ENCODE measurements at places on chromosomes 5 and 9. TPM values are rescaled to one million over a fixed set of nuclear protein-coding genes. Genes with fewer than 3 reads are reported as not detected.
A peak's percentile ranks its signal among the peaks of the same experiment; 100 is the strongest.

DNA sequence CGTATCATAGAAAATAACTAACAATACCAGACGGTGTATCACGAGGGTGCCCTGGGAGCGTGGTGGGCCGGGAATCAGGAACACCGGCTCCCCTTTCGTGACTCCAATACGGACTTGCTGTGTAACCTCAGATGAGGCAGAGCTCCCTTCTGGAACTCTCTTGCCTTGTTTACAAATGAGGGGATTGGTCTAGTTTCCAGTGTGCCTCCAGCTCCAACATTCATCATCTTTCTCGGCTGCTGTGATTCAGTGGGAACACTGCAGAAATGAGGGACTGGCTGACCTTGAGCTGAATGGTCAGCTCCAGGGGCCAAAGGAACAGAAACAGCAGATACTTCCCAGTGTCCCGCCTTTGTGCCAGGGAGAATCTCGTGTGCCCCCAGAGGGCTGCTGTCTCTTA lies 22.6 kb upstream of the TGFBI start:
- no peak for DNase-seq

- peak; percentile 17 for DNase-seq
Observed at GRCh38 chr9:131405428-131405827, 11.5 kb downstream of the PRRC2B start.

FUT7 gene
- not detected for total RNA-seq

- no peak for DNase-seq
Observed at GRCh38 chr9:133553973-133554713, 19.6 kb downstream of the ADAMTSL2 start.

- no peak for DNase-seq
Observed at GRCh38 chr5:66864240-66864884, 268.2 kb downstream of the MAST4 start.

DNA sequence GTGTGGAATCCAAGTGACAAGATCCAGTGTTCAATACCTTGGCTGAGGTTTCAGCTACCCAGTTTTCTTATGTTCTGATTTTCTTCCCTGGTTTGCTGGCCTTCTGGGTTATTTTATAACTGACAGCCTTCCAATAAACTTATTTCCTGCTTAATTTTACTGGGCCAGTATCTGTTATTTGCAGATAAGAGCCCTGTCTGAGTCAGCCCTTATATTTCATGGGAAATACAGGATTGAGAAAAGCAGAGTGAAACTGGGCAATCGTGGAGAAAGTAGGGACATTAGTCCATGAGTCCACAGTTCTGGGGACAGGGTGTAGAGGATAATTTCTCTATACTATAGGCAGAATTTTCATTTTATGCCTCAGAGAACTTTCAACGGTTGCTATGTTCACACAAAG lies 32.3 kb downstream of the TMEM167A start:
- DNase-seq: no peak

DNA sequence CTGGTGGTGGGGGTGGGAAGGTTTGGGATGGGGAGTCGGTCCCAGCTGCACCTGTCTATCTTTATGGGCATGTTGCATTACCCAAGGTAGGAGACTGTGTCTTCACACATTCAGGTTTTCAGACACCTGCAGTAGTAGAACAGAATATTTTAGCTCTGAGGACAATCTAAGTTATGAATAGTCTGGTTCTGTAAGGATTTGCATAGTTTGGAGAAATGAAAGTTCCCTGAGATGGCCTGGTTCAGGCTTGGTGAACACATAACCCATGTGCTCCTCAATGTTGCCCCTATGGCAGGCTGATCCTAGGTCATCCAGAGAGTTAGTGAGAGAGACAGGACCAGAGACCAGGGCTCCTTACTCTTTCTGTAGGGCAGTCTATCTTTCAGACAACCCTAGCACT lies 20.7 kb downstream of the TNFSF8 start:
- DNase-seq: no peak

DNA sequence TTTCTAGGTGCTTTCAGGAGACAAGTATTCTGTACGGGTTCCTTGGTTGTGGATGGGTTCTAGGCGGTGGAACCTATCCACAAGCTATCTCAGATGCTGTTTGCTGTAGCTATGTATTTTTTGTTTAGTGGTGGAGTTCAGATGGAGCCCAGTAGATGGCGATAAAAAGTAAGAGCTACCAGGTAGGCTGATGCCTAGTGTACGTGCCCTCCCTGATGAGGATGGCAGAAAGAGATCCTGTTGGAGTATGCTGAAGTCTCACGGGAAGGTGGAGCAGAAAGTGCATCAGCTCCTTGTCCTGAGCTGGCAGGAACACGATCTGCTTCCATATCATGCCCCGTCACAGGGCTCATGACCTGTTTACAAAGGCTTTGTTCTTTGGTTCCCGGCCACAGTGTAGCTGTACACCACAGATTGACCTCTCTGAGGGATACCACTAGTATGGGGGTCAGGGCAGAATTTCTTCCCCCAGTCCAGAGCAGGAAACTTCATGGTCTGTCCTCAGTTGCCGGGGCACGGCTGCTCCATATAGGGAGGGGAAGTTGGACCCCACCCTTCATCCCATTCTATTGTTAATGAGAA lies 12.6 kb upstream of the UGT3A2 start:
- no peak for DNase-seq

All from thyroid gland (tissue), 4 donors.